ENCODE measurements at places on chromosomes 16 and 17.

DNA sequence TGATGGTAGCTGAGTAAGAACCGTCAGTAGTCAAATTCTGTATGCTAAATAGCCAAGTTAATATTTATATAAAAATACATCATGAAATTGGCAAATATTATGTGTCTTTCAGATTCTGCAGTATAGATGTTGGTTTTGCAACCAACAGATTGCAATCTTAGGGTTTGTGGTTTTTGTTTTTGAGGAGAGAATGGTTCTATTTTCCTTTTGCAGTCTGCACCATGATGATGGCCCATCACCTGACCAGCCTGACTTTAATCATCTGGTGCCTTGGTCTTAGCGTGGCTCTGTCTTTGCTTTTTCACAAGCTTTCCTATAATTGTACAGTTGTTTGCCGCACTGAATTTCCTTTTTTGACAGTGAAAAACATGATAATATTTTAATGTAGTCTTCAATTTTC lies 50.7 kb downstream of the NUP93 start:
- DNase-seq: no peak

GRCh38 chr16:11016993-11017392 lies 72.6 kb downstream of the CLEC16A start:
- DNase-seq: no peak

DNA sequence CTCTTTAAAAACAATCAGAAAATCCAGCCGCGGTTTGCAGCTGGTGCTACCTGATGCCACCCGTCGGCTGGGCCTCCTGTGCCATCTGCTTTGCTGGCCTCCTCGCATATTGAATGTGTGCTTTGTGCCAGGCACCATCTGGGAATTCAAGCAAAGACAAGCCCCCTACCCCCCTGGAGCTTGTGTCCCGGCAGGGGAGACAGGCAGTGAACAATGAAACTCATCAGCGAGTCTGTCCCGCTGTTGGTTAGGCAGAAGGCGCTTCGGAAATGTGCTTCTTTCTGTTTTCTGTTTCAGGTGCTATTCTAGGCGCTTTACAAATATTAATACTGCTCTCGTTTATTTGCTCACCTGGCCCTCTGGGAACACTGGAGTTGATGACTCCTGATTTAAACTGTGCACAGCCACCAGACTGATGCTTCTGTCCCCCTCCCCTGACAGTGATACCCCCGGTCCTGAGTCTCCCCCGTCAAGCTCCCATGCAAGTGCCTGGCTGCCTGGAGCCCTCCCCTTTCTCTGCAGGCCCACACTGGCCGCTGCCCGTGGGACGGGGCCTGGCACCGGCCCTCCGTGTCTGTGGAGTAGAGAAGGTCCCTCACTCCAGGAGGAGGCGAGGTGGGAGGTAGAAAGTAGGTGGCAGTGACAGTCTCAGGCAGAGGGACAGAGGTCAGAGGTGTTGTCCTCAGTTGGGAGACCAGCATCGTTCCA lies 126.1 kb upstream of the PLCG2 start:
- DNase-seq: peak; percentile 95

DNA sequence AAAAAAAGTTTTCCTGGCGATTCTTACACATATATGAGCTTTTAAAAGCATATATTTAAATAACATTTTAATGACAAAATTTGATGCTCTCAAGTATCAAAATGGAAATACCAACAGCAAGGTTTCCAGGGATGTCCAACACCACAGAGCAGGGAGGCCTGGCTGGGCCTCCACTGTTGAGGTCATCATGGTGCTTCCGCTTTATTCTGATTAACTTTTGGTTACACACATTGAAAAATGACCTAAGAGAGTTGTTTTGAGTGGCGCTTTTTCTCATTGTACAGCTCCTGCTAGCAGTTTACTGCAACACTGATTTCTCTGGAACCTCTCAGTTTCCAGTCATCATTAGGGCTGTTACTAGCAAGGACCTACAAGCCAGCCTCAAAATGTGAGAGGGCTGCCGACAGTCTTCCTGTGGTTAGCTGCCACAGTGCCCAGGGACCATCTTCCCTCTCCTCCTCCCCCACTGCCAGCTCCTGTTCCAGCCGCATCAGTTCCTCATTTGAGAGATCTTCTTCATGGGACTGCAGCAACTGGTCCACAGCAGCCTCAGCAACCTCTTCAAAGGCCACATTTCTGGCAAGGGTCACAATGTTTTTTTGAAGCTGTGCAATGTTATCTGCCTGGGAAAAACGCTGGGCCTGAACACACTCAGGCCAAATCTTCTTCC lies 21.3 kb downstream of the DEF8 start:
- no peak for DNase-seq

DNA sequence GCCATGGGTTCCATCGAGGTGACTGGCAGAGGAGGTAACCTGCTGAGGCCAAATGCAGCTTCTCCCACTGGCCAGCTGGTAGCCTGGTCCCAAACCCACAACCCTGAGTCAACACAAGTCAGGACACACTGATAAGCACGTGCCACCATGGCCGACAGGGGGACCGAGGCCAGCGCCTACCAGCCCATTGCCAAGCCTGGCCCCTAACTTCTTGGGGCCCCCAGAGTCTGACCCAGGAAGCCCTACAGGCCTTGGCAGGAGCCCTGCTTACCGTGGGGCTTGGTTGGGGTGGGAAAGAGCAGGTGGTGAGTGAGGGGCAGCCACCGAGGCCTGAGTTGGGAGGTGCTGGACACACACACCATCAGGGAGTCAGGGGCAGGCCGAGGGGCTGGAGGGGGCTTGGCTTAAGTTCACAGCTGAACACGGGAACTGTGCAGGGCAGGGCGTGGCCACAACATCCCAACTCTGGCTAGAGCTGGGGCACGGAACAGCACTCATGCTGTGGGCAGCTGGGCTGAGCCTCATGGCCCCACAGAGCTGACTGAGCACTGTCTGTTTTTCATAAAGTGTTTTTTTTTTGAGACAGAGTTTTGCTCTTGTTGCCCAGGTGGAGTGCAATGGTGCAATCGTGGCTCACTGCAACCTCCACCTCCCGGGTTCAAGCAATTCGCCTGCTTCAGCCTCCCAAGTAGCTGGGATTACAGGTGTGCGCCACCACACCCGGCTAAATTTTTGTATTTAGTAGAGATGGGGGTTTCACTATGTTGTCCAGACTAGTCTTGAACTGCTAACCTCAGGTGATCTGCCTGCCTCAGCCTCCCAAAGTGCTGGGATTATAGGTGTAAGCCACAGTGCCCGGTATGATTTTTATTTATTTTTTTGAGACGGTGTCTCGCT lies 5.5 kb downstream of the MRPL28 start:
- no peak for DNase-seq

GRCh38 chr17:4293572-4293971 lies 29.8 kb upstream of the ANKFY1 start:
- DNase-seq: no peak

DNA sequence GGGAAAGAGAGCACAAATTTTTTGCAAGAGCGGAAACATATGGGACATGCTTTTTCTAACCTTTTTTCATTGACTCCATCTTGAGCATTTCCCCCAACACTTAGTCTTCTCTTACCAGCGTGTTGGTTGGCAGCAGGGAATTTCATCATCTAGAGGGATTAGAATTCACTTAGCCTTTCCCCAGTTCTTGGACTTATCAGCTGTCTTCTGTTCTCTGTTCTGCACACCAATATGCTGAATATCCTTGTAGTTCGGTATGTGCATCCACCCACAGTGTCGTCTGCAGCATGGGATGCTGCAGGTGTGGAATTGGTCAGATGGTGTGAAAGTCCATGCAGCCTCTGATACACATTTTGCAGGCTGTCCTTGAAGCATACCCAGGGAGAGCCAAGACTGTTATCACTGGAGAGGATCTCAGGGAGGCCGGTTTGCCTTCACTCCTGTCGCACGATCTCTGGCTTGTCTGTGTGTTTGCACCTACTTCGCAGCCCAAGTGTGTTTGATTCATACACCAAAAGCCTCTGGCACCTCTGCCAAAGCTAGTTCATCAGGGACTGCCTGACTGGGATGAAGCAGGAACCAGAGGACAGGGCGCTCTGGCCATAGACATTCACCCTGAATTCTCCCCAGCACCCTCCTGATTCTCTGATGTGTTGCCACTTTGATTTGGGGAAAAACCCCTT lies 93.3 kb downstream of the SOCS1 start:
- no peak for DNase-seq

Measured in NCI-H1694 treated with DMSO at 0.1 percent for 48 hours (cell line).